ENCODE measurements at places on chromosomes 2 and 18.

- no peak overlapping the region for H3K27ac ChIP-seq
- H3K4me3 ChIP-seq = no peak overlapping the region
- no peak for DNase-seq
- H3K4me1 ChIP-seq = no peaks in the 10 kb centered on the region
- H3K36me3 ChIP-seq = no peaks in the 10 kb centered on the region
Observed at GRCh38 chr2:29573612-29574011, 347.8 kb downstream of the ALK start.

DNA sequence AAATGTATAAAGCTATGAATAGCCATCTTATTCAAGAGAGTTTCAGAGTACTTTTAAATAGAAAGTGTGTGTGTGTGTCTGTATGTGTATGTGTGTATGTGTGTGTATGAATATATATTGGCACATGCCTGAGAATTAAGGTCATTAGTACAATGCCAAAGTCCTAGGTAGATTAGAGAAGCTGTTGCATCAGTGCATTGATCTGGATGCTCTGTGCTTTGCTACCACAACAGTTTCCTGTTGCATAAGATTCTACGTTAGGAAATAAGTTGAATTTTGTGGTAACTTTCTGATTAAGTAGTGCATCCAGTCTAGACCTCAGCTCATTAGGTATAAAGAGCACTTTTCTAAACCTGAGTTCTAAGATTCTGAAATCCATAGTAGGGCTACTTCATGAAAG, 1102.8 kb upstream of the KLHL29 start:
- H3K27ac ChIP-seq = no peak overlapping the region
- H3K4me3 ChIP-seq = no peak overlapping the region
- H3K27me3 ChIP-seq = no peaks in the 10 kb centered on the region
- no peak for DNase-seq
- H3K4me1 ChIP-seq = no peaks in the 10 kb centered on the region

DNA sequence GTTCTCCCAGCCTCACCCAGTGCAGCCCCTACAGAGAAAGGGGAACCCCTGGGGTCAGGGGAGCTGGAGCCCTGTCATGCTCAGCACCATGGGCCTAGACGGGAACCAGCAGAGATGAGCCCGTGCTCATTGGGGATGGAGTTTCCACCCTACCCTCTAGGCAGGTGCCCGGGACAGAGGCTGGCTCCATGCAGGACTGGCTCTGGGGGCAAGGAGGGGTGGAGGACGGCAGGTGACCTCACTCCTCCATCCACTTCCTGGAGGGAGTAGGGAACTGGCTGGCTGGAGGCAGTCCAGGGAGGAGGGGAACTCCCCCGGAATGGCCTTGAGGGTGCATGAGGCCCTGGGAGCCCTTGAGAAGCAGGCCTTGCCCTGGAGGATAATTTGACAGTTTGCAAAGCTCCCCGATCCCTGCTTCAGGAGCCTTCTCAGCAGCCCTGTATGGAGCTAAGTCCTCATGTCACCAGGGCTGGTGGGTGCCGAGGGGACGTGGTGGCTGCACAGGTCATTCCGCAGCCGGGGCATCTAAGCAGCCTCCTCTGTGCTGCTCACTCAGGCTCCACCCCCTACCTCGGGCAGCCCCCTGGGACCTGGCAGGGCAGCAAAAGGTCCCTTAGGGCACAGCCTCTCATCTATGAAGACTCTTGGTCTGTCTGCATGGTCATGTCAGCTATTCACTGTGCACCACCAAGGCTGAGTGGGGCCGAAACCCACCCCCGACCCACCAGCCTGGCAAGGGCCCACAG, 2.1 kb downstream of the NEURL3 start:
- no peak overlapping the region for H3K4me3 ChIP-seq
- DNase-seq = no peak
- peaks cover 9% of the 10 kb centered on the region for H3K27me3 ChIP-seq
- no peaks in the 10 kb centered on the region for H3K36me3 ChIP-seq

DNA sequence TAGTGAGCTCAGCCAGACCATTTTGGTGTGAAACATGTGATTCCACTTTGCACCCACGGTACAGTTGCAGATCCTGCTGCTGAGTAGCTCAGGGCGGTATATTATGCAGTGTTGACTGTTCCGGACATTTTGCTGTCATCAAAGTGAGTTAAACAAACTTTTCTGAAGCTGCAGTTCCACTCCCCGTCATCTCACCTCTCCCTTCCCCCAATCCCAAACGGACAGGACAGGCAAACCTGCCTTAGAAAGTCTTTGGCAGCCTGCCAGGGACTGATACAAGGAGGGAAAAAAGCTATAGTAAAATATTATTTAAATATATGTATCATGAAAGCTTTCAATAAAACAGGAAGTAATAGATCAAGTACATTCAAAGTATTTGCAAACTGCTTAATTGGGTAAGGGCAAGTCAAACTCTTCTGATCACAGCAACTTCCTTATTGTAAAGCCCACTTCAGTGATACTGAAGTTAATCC, 35.5 kb upstream of the SP5 start:
- no peak for DNase-seq
- H3K36me3 ChIP-seq = no peaks in the 10 kb centered on the region
- peaks cover 13% of the 10 kb centered on the region for H3K27me3 ChIP-seq
- H3K27ac ChIP-seq = no peak overlapping the region
- H3K4me1 ChIP-seq = no peaks in the 10 kb centered on the region

GRCh38 chr2:8657423-8658062, 24.3 kb upstream of the ID2 start:
- H3K27ac ChIP-seq = no peak overlapping the region
- no peak for DNase-seq
- no peaks in the 10 kb centered on the region for H3K36me3 ChIP-seq
- peak overlapping the region; percentile 20 for H3K4me3 ChIP-seq
- H3K4me1 ChIP-seq = peaks cover 11% of the 10 kb centered on the region
- H3K27me3 ChIP-seq = peaks cover 67% of the 10 kb centered on the region

DNA sequence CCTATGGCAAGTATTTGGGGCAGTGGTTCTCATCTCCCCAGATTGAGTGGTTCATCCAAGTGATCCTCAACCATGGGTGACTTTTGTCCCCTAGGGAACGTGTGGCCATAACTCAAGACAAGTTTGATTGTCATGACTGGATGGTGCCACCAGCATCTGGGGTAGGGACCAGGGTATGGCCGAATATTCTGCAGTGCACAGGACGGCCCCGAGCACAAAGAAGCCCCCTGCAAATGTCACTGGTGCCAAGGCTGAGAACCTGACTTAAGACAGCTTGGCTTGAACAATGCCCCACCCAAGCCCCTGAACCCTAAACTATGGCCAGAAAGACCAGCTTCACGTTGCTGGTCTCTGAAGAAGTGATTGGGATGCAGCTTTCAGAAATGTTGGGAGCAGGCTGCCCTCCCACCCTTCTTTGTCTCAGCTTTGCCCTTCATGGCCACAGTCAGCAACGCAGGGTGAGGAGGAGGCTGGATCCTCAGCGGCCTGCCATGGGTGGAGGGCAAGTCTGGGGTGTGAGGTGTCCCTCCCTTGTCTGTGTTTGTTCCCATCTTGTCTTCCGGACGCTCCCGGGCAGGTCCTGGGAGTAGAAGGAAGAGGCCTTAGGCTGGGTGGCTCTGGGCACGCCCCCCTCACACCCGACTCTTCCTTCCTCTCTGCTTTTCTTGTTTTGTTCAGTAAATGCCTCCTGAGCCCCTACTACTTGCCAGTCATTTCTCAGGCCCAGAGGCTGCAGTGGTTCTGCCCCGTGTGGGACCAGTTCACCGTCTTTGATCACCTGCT, 43.4 kb downstream of the GREB1 start:
- peak overlapping the region; percentile 72 for H3K27ac ChIP-seq
- no peak overlapping the region for H3K4me3 ChIP-seq
- peaks cover 19% of the 10 kb centered on the region for H3K27me3 ChIP-seq
- no peak for DNase-seq
- no peaks in the 10 kb centered on the region for H3K36me3 ChIP-seq
